ENCODE measurements at places on chromosomes 1 and 21.

DNA sequence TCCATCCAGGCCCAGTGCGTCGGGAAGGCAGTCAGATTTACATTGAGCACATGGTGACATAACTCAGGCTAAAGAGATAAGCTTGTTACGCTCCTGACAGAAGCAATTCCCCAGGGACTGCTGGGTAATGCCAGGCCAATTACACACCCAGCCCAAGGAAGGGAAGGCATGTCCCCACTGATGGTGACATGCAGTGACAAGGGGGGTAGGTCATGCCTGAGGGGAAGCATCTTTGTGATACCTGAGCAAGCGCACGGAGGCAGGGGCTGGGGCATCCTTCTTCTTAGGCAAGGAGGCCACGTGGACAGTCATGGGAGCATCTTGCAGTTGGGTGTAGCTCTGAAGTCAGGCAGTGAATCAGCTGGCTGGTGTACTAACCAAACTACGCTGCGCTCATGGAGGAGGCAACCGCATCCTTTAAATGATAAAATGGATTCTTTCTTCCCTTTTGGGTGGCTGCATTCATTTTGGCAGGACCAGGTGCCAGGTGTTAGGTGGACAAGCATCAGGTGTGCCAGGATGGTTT, 39.6 kb upstream of the GRIK3 start:
- no peaks in the 10 kb centered on the region for H3K4me1 ChIP-seq
- no peak for DNase-seq
- H3K4me3 ChIP-seq, result no peak overlapping the region
- no peaks in the 10 kb centered on the region for H3K36me3 ChIP-seq
- H3K27ac ChIP-seq, result no peak overlapping the region

DNA sequence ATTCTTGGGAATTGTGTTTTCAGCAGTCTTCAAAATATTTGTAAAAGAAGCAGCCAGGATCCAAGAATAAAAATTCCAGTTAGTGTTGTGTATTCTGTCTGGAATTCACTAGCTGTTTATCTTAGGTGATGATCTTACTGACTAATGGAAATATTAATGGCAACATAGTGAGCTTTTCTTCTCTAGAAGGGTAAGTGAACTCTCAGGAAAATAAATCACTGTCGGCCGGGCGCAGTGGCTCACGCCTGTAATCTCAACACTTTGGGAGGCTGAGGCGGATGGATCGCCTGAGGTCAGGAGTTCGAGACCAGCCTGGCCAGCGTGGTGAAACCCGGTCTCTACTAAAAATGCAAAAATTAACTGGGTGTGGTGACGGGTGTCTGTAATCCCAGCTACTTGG, 87.4 kb upstream of the KIF1B start:
- DNase-seq, result no peak
- no peak overlapping the region for H3K27ac ChIP-seq
- no peaks in the 10 kb centered on the region for H3K27me3 ChIP-seq
- H3K36me3 ChIP-seq, result peaks cover 24% of the 10 kb centered on the region
- H3K4me3 ChIP-seq, result no peak overlapping the region
- H3K4me1 ChIP-seq, result no peaks in the 10 kb centered on the region

DNA sequence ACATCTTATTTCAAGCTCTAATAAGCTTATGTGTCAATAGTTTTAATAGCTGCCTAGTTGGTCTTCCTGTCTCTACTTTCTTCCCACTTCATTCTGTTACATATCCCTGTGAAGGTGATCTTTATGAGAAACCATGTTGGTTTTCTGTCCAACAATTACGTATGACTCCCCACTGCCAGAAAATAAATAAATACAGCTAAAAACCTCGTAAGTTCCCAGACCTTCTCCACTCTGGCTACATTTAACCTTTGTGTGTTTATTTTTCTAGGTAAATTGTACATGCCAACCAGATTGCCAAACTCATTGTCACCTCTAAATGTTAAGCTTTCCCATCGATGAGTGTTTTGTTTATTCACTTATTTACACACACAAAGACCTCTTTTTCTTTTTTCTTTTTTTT, 147.2 kb downstream of the CRB1 start:
- H3K4me3 ChIP-seq, result no peak overlapping the region
- DNase-seq, result peak; percentile 16
- no peaks in the 10 kb centered on the region for H3K27me3 ChIP-seq
- H3K36me3 ChIP-seq, result no peaks in the 10 kb centered on the region

GRCh38 chr1:44339731-44340130, 15.3 kb downstream of the ERI3 start:
- H3K27ac ChIP-seq, result no peak overlapping the region
- no peaks in the 10 kb centered on the region for H3K27me3 ChIP-seq
- H3K4me1 ChIP-seq, result peaks cover 3% of the 10 kb centered on the region
- peaks cover 43% of the 10 kb centered on the region for H3K36me3 ChIP-seq
- no peak overlapping the region for H3K4me3 ChIP-seq
- DNase-seq, result no peak

GRCh38 chr1:22290611-22291010, 147.7 kb upstream of the WNT4 start:
- no peaks in the 10 kb centered on the region for H3K36me3 ChIP-seq
- peaks cover 7% of the 10 kb centered on the region for H3K27me3 ChIP-seq
- DNase-seq, result no peak
- no peak overlapping the region for H3K27ac ChIP-seq

DNA sequence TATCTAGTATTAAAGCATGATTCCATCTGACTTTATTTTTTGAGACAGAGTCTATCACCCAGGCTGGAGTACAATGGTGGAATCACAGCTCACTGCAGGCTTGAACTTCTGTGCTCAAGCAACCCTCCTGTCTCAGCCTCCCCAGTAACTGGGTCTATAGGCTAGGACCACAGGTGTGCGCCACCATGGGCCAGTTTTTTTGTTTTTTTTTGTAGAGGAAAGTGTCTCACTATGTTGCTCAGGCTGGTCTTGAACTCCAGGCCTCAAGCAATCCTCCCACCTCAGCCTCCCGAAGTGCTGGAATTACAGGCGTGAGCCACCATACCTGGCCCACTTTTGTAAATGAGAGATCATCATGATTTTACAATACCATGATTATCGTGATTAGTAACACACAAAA, 9.2 kb downstream of the PPP1R15B start:
- no peak overlapping the region for H3K4me3 ChIP-seq
- H3K36me3 ChIP-seq, result peaks cover 33% of the 10 kb centered on the region
- peaks cover 2% of the 10 kb centered on the region for H3K4me1 ChIP-seq
- H3K27me3 ChIP-seq, result no peaks in the 10 kb centered on the region
- no peak overlapping the region for H3K27ac ChIP-seq

GRCh38 chr1:182376936-182377574, 14.5 kb downstream of the GLUL start:
- H3K4me3 ChIP-seq, result no peak overlapping the region
- no peaks in the 10 kb centered on the region for H3K4me1 ChIP-seq
- H3K36me3 ChIP-seq, result peaks cover 3% of the 10 kb centered on the region
- H3K27me3 ChIP-seq, result no peaks in the 10 kb centered on the region
- DNase-seq, result no peak

GRCh38 chr1:97758541-97759057, 162.2 kb downstream of the DPYD start:
- H3K27ac ChIP-seq, result peak overlapping the region; percentile 1
- no peaks in the 10 kb centered on the region for H3K27me3 ChIP-seq

GRCh38 chr1:236052232-236052993, 12.5 kb downstream of the NID1 start:
- H3K36me3 ChIP-seq, result peaks cover 23% of the 10 kb centered on the region
- H3K4me3 ChIP-seq, result no peak overlapping the region
- no peak for DNase-seq
- H3K4me1 ChIP-seq, result peaks cover 16% of the 10 kb centered on the region

Measured in muscle of leg (tissue), 16 donors.